ENCODE measurements at places on chromosomes 3 and 15. TPM values are rescaled to one million over a fixed set of nuclear protein-coding genes. Genes with fewer than 3 reads are reported as not detected.

DNA sequence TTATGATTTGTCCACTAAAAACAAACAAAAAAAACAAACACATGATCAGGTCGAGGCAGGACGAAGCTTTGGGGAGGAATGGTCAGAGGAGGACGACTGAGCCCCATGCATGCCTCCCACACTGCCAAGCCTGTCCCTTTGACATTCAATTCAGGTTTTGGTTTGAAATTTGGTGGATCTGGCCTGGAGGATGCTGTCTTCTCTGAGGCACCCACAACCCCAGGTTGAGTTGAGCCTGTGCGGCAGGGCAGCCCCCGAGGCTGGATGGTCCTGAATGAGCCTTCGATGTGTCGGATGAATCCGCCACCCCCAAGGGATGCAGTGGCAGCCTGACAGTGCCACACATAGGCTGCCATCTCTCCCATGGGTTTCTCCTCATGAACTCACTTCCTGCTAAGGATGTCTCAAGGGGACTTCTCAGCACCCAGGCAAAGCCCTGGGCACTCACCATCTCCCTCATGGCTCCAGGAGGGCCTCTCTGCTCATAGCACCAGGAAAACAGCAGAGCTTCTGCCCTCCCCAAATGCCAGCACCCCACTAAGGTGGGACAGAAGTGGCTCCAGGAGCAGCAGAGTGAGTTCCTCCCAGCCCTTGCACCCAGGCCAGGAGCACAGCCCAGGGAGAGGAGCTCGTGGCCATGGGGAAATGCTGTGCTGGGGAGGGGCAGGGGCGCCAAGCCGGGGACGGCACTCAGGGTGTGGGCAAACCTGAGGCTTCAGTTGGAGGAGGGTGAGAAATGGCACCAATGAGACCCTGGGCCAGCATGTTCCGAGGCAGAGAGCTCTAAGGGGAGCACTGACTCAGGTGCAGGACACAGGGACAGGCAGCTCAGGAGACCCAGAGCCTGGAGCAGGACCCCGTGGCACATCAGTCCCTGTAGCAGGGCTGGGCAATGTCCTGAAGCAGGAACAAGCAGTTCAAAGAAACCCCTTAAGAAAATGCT is 18.5 kb downstream of the PRR23E start:
- peaks cover 5% of the 10 kb centered on the region for H3K4me1 ChIP-seq
- no peaks in the 10 kb centered on the region for H3K36me3 ChIP-seq
- H3K27me3 ChIP-seq, result peaks cover 13% of the 10 kb centered on the region

Gene CYP11A1
- 0.65 TPM for polyA plus RNA-seq

Gene GOLGA6D
- not detected for polyA plus RNA-seq

- no peak overlapping the region for H3K4me3 ChIP-seq
- peaks cover 6% of the 10 kb centered on the region for H3K4me1 ChIP-seq
- no peak overlapping the region for H3K27ac ChIP-seq
- no peaks in the 10 kb centered on the region for H3K27me3 ChIP-seq
Measured at GRCh38 chr3:143146486-143147274, 27.1 kb downstream of the CHST2 start.

Gene SLC6A11
- 0.02 TPM for polyA plus RNA-seq

- no peak overlapping the region for H3K4me3 ChIP-seq
- no peak for DNase-seq
- H3K27ac ChIP-seq, result no peak overlapping the region
- H3K36me3 ChIP-seq, result no peaks in the 10 kb centered on the region
Measured at GRCh38 chr3:116432795-116433194, 12.5 kb downstream of the LSAMP start.
